ENCODE measurements at places on chromosomes 4 and X.
A peak's percentile ranks its signal among the peaks of the same experiment; 100 is the strongest.

GRCh38 chrX:31258166-31258565 is 186.3 kb upstream of the FTHL17 start:
- DNase-seq, result no peak
- no peak overlapping the region for H3K27ac ChIP-seq
- H3K36me3 ChIP-seq, result no peaks in the 10 kb centered on the region
- H3K27me3 ChIP-seq, result no peaks in the 10 kb centered on the region
- H3K4me3 ChIP-seq, result no peak overlapping the region

DNA sequence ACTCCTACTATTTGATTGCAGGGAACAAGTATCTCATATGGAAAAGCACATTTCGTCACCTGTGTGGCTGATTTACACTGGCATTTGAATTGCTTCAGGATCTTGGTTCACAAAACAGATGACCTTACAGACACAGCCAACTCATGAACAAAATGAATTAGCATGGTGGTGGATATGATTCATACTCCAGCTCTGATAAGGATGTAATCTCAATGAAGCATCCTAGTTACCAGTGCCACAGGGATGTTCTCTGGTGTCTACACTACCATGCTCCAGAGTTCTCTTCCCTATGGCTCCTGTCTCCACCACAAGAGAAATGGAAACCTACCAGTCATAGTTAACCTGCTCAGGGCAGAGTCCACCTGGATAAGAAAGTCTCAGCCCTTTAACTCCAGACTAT is 40.7 kb downstream of the TEC start:
- no peak overlapping the region for H3K4me3 ChIP-seq
- DNase-seq, result no peak

DNA sequence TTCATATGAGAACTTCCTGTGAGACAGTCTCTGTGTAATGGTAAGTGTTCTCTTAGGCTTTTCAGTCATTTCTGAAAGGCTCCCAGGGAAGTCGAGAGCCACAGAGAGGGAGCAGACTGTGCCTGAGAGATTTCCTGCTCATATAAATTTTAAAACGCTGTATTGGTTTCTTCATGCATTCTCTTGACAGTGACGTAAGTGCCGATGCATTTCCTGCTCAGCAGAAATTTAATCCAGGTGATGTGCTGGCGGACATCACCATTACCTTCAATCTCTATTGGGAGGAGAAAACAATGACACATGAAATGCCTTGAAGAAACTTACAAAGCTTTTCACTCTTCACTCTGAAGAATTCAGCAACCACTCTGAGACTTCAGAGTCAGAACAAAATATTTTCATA is 383.6 kb downstream of the BMPR1B start:
- H3K27ac ChIP-seq, result no peak overlapping the region
- H3K4me3 ChIP-seq, result no peak overlapping the region
- no peaks in the 10 kb centered on the region for H3K4me1 ChIP-seq

GRCh38 chr4:138919094-138919936 is 96.3 kb upstream of the NOCT start:
- H3K4me1 ChIP-seq, result peaks cover 8% of the 10 kb centered on the region
- H3K4me3 ChIP-seq, result no peak overlapping the region
- H3K27ac ChIP-seq, result no peak overlapping the region
- DNase-seq, result no peak
- H3K27me3 ChIP-seq, result peaks cover 13% of the 10 kb centered on the region
- H3K36me3 ChIP-seq, result no peaks in the 10 kb centered on the region

- H3K4me1 ChIP-seq, result no peaks in the 10 kb centered on the region
- no peak overlapping the region for H3K4me3 ChIP-seq
- H3K27ac ChIP-seq, result no peak overlapping the region
- DNase-seq, result no peak
Measured at GRCh38 chr4:146143888-146144287, 31.6 kb upstream of the LSM6 start.

DNA sequence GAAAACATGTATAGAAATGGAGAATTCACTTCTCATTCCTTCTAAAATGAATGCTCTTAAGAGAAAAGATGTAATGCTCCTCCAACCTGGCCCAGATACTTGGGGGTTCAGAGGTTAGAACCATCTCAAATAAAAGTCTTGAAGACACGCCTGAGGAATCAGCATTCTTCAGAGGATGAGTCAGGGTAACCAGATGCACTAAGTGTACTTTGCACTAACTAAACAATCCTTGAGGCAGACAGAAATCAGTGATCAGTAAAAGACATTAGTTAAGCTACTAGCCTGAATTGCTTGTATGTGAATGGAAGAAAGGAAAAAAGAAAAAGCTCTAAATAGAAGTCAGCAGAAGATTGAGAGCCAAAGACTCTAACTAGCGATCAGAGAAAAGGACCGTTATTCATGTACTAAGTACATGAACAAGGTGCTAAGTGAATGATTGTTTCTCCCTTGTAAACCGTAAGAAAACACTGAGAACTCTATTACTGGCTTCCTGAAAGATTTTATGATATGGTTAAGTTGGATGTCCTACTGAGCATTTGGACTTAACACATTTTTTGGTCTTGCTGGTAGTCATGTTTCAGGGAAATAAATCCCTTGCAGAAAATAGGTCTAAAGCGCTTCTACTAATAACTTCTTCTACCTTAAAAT is 738.3 kb downstream of the STPG2 start:
- no peak for DNase-seq
- H3K27me3 ChIP-seq, result no peaks in the 10 kb centered on the region
- no peaks in the 10 kb centered on the region for H3K36me3 ChIP-seq
- no peak overlapping the region for H3K27ac ChIP-seq
- no peaks in the 10 kb centered on the region for H3K4me1 ChIP-seq
- H3K4me3 ChIP-seq, result no peak overlapping the region

DNA sequence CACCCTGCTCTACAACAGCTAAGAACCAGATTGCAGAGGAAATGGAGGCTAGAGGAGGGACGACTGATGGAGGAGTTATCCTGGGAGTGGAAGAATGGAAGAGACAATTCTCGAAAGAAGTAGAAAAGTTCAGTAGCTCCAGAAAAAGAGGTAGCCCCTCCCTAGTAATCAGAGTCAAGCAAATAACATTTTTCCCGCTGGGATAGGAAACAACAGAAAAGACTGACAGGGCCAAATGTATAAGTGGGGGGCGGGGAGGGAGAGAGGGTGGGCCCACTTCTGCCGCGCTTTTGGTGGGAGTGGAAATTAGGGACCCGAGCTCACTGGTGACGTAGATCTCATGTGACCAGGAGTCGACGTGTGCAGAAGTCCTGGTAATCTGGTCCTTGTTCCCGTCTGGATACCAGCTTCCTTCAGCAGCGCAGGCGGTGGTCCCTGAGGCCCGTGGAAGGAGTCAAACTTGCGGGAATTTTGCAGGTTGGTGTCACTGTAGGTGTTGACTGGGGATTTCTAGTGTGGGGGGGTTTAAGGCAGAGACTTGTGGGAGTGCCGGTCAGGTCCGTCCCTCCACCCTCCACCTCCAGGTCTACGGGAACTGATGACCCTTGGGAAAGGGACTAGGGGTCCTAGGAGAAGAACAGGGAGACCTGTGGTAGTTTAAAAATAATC is at the start of gene TCEAL9:
TCEAL9 (plus strand) TSS at position 377 of the 669 bp plus-strand sequence. CDS start 1,179 bp downstream, outside the sequence.
- DNase-seq, result no peak
- no peak within 1 kb of the TSS for H3K27ac ChIP-seq
- peaks cover 2% of the 10 kb centered on the region for H3K27me3 ChIP-seq
- peaks cover 5% of the 10 kb centered on the region for H3K4me1 ChIP-seq
- no peaks in the 10 kb centered on the region for H3K36me3 ChIP-seq

- no peaks in the 10 kb centered on the region for H3K27me3 ChIP-seq
- no peak overlapping the region for H3K27ac ChIP-seq
- no peak overlapping the region for H3K4me3 ChIP-seq
Measured at GRCh38 chrX:132940727-132941327, 17.6 kb downstream of the HS6ST2 start.

DNA sequence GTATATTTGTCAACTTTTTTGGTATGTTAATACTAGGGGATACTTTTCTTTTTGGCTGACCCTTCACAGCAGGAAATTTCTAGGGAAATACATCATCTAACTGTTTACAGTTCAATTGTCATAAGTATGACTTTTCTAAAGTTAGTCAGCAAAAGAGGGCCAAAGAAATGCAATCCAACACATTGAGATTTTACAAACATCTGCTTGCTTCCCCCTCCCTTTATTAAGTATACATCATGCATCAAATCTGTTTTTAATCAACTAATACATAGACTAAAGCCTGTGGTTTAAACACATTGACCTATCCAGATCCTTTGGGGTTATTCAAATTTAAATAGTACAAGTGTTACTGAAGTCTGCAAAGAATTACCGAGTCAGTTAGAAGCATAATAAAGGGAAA is 93.9 kb downstream of the MID1 start:
- H3K36me3 ChIP-seq, result no peaks in the 10 kb centered on the region
- H3K4me3 ChIP-seq, result no peak overlapping the region
- H3K27me3 ChIP-seq, result no peaks in the 10 kb centered on the region
- no peaks in the 10 kb centered on the region for H3K4me1 ChIP-seq
- DNase-seq, result no peak

- H3K27ac ChIP-seq, result no peak overlapping the region
- H3K27me3 ChIP-seq, result no peaks in the 10 kb centered on the region
- H3K4me3 ChIP-seq, result no peak overlapping the region
- no peaks in the 10 kb centered on the region for H3K36me3 ChIP-seq
- DNase-seq, result no peak
Measured at GRCh38 chrX:142251202-142251601, 46.1 kb upstream of the MAGEC2 start.

DNA sequence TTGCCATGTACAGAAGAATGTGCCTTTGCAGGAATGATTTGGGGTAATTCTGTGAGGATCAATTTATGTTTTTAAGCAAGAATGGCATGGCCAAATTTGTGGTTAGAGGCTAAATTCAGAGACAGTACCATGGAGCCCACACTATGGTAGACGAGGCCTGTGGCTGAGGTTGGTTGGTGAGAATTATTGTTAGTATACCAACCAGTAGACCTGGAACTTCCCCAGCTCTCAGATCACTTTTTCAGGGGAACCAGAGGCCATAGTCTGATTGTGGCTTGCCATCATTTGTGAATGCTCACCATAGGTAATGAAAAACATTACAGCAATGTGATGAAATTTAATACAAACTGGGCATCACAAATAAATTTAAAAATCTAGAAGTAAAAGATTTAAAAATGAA is 56.3 kb downstream of the SHISA3 start:
- no peaks in the 10 kb centered on the region for H3K27me3 ChIP-seq
- H3K27ac ChIP-seq, result no peak overlapping the region
- peaks cover 57% of the 10 kb centered on the region for H3K36me3 ChIP-seq
- H3K4me3 ChIP-seq, result no peak overlapping the region

DNA sequence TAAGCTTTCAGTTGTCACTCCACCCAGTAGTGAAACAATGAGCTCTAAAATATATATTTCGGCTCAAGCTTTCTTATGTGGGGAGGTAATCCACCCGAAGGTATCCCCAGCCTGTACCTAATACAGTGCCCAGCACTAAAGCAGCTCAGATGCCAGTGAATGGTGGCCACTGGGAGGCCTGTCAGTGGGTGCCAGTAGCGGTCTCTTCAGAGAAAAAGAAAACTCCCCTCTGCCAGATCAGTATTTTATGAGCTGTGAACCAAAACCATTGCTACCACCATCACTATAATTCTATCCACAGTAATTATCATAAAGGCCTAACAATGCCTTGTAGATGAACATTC is 835 bp upstream of the NFKB1 start:
- peaks cover 29% of the 10 kb centered on the region for H3K4me1 ChIP-seq
- H3K27me3 ChIP-seq, result no peaks in the 10 kb centered on the region
- H3K36me3 ChIP-seq, result peaks cover 31% of the 10 kb centered on the region
- peak overlapping the region; percentile 94 for H3K27ac ChIP-seq
- H3K4me3 ChIP-seq, result peak overlapping the region; percentile 82

GRCh38 chrX:37470711-37471110 is 100.8 kb upstream of the LANCL3 start:
- no peak for DNase-seq
- H3K27me3 ChIP-seq, result no peaks in the 10 kb centered on the region
- H3K36me3 ChIP-seq, result no peaks in the 10 kb centered on the region
- no peaks in the 10 kb centered on the region for H3K4me1 ChIP-seq
- no peak overlapping the region for H3K27ac ChIP-seq

DNA sequence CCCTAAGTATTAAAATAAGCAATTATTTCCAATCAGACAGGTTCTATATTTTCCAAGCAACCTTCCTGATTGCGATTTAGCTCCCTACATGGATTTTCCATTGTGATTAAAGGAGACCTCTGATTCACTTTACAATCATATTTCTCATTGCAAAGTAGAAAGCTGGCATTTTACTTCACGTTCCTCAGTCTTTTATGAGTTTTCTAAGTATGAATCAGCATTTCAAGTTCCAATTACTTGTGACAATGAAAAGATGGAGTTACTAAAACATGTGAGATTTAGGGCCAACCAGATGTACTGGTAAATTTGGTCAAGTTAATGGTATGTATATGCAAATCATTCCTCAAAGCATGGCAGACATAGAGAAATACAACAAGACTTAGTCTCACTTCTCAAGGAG is 206.2 kb downstream of the KCNIP4 start:
- H3K4me1 ChIP-seq, result no peaks in the 10 kb centered on the region
- no peak for DNase-seq
- H3K27me3 ChIP-seq, result no peaks in the 10 kb centered on the region
- no peaks in the 10 kb centered on the region for H3K36me3 ChIP-seq
- no peak overlapping the region for H3K27ac ChIP-seq

- H3K27me3 ChIP-seq, result no peaks in the 10 kb centered on the region
- no peaks in the 10 kb centered on the region for H3K36me3 ChIP-seq
- no peaks in the 10 kb centered on the region for H3K4me1 ChIP-seq
- no peak overlapping the region for H3K4me3 ChIP-seq
Measured at GRCh38 chr4:137608085-137608484, 75.8 kb upstream of the PCDH18 start.

DNA sequence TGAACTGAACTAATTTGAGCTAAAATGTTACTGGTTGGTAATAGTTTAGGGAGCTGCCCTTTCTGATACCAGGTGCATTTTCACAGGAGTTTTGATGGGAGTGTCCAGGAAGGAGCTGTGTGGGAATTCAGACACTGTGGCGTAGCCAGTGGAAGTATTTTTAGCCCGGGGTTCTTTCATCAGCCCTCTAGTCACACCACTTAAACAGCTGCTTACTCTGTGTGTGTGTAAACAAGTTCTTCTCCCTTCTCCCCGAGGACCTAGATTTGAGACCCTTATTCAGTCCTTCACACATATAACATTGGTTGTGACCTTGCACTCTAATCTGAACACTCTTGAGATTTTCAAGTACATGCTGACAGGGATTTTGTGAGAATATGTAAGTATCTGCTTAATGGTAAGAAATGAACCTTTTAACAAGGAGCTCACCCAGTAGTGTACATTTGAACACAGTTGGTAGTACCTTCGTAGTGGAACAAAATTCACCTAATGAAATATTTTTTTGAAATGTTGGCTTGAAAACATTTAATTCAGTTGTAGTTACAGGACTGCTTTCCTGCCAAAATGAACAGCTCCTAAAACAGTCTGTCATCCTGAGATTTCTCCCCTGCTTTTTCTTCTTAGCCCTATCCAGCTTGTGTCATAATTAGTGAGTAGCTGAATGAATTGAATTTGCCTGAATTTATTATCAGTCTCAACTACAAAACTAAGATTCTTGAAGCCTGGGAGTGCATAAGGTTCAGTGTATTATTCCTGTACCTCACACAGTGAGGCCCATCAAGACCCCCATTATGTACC is 61.8 kb downstream of the BMPR1B start:
- no peak for DNase-seq
- no peak overlapping the region for H3K4me3 ChIP-seq
- no peaks in the 10 kb centered on the region for H3K36me3 ChIP-seq
- H3K4me1 ChIP-seq, result no peaks in the 10 kb centered on the region
- H3K27ac ChIP-seq, result no peak overlapping the region

- no peak overlapping the region for H3K27ac ChIP-seq
- H3K4me1 ChIP-seq, result no peaks in the 10 kb centered on the region
- no peaks in the 10 kb centered on the region for H3K27me3 ChIP-seq
- DNase-seq, result no peak
- no peaks in the 10 kb centered on the region for H3K36me3 ChIP-seq
- H3K4me3 ChIP-seq, result no peak overlapping the region
Measured at GRCh38 chrX:29542152-29542551, 673.2 kb upstream of the MAGEB2 start.

All from activated B cell treated with CpG ODN at 0.5 μM for 24 hours (primary cell).